ENCODE measurements at places on chromosomes 7 and 10.

GRCh38 chr7:36214608-36215456, 61.8 kb downstream of the EEPD1 start:
- DNase-seq: no peak

DNA sequence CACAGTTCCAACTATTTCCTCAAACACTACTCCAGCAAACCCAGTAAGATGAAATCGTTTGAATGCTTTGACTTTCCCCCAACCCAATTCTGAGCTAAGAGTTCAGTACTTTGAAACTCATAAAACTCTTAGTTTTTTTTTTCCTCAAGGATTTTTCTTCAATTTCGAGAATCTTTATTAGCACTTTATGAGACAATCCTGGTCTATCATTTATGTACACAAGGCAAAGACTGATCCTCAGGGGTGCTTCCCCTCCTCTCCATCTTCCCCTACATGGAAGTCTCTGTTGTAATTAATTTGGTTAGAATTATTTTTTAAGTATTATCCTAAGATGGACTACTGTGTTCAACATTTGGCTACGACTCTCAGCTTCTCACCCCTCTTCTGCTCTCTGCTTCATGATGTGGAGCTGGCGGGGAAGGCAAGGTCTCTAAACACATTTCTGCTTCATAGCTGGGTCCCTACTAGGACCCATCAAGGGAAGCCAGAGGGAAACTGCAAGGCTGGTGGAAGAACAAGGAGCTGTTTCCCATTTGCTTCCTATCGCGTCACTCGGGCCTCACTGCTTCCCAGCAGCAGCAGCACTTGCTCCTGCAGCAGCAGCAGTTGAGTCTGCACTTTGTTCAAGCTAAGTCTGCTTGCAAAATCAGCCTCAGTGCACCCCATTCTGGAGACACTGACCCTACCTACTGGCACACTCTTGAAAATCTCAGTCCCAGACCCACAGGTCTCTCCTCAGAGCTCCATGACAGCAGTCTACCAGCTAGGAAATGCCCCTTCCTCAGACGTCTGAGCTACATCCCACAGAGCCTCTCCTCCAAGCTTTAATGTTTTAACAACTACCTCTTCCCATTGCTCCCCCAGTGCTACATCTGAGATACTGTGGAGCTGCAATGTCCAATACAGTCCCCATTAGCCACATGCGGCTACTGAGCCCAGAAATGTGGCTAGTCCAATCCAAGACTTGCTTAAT, 90.0 kb downstream of the CHCHD3 start:
- DNase-seq: no peak

DNA sequence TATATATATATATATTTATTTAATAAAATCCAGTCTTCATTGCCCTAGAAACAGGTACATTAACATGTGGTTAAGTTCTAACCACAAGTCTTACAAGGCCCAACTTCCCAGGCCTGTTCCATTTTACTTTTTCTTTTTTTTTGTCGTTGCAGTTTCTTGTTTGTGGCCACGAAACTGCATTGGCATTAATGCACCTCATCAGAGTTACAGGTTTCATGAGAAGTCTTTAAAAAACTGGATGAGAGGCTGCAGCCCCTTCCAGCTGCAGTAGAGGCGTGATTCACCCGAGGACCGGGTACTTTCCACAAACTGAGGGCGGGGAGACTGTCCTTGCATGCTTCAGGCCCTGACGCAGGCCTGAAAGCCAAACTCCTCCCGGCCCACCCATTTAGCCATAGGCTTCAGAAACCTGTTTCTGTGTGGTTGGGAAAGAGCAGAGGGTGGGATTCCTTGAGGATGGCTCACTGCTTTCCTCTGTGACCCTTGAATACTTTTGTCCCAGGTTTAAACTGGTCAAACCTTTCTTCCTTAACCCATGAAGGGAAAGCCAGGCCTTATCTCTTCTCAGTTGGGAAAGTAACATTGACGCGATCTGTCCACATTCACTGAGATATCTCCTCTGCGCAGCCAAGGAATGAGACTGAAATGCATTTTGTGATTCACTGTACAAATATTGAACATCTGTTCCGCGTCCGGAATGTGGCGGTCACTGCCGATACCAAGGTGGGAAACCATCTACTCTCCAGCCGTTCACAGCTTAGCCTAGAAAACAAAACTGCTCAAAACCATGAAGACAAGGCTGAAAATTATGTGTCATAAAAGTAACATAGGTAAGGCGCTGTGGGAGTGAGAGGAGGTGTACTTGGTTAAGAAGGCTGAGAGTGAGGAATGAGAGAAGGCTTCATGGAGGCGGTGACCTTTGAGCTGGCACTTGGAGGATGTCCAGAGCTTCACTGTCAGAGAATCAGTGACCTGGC, 311.7 kb downstream of the GATA3 start:
- no peak for DNase-seq

- no peak for DNase-seq
Observed at GRCh38 chr7:76346778-76347177, 12.0 kb downstream of the YWHAG start.

- no peak for DNase-seq
Observed at GRCh38 chr7:135745703-135746312, 2.8 kb downstream of the FAM180A start.

- DNase-seq: no peak
Observed at GRCh38 chr10:117188371-117188770, 8.9 kb upstream of the KCNK18 start.

GRCh38 chr7:149718730-149719049, 54.7 kb downstream of the ZNF467 start:
- no peak for DNase-seq

- no peak for DNase-seq
Observed at GRCh38 chr10:35336084-35336831, at the start of gene CCNY. Gene CCNY, plus strand, starts transcription at chr10:35336509. Its CDS starts 545 bp downstream, at chr10:35337054.

DNA sequence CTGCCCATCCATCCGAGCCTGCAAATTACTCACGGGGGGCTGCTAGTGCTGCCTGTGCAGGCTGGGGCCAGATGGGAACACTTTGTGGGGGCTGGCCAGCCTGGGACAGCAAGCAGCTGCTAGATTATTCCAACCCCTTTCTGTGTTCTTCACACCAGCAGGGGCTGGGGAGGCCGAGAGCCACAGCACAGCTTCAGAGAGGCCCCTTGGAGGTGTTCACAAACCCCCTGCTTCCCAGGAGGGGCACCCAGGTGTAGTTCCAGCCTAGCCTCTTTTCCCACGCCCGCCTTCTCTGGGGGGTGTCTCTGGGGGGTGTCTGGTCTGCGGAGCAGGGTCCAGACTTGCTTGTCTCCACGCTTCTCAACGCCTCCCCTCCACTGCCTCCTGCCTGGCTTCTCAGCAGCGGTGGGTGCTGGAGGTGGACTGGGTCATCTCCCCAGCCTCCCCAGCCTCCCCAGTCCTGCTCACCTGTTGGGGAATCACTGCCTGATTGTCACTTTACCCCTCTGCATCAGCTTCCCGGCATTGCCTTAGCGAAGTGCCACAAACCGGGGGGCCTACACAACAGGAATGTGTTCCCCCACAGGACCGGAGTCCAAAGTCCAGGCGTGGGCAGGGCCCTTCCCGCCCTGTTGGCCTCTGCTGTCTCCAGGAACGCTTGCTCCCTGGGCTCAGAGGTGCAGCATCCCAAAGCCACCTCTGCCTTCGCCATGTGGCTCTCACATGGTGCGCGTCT, 74.0 kb upstream of the EN2 start:
- DNase-seq: no peak

- DNase-seq: peak; percentile 70
Observed at GRCh38 chr10:49350846-49351532, 44.9 kb downstream of the DRGX start.

- DNase-seq: no peak
Observed at GRCh38 chr10:30556189-30556588, 73.4 kb downstream of the LYZL2 start.

DNA sequence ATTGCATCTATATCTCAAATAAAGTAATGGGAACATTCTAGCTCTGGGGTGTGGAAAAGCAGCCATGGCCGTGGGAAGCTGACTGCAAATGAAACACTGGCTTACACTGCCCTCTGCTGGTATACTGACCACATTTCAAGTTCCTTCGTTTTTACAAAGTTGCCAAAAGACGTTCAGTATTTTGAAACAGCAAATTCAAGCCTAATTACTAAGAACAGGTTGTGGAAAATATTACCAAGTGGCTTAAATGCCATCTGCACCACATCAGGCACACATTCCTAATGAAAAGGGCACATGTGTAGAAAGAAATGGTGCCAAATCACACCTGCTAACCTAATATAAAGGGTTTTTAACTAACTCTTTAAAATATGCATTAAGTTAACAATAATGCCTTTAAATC, 83.9 kb downstream of the JAZF1 start:
- no peak for DNase-seq

GRCh38 chr7:44994877-44995554, 5.0 kb upstream of the CCM2 start:
- no peak for DNase-seq

DNA sequence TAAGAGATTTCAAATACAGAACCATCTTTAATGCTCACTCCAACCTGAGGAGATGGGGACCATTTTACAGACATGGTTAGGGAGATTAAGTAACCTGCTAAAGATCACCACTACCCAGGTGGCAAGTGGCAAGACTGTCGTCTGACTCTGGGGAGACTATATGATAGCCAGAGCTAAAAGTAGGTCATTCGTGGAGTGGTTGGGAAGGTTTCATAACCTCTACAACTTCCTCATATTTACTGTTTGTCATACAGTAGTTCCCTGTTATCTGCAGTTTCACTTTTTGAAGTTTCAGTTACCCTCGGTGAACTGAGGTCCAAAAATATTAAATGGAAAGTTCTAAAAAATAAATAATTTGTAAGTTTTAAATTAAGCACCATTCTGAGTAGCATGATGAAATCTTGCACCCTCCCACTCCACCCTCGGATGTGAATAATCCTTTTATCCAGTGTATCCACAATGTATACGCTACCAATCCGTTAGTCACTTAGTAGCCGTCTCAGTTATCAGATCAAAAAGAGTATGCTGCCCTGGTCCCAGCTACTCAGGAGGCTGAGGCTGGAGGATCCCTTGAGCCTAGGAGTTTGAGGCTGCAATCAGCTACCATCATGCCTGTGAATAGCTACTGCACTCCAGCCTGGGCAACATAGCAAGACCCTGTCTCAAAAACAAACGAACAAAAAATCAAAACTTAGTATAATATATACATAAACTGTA, 14.9 kb upstream of the LGI1 start:
- DNase-seq: no peak

DNA sequence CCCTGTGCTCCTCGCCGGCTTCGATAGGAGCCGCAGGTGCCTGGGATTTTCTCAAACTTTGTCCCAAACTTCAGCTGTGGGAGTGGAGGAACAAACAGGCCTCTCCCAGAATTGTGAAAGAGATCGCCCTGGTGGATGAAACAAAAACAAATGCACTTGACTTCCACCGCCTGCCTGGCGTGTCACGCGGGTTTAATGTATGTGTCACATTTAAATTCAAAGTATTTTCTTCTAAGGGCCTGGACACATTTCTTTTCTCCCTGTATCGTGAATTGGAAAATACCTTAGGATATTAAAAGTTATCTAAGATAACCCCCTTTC, 694 bp upstream of the WASL start:
- DNase-seq: no peak

- DNase-seq: no peak
Observed at GRCh38 chr7:47600199-47601118, 18.5 kb upstream of the TNS3 start.

DNA sequence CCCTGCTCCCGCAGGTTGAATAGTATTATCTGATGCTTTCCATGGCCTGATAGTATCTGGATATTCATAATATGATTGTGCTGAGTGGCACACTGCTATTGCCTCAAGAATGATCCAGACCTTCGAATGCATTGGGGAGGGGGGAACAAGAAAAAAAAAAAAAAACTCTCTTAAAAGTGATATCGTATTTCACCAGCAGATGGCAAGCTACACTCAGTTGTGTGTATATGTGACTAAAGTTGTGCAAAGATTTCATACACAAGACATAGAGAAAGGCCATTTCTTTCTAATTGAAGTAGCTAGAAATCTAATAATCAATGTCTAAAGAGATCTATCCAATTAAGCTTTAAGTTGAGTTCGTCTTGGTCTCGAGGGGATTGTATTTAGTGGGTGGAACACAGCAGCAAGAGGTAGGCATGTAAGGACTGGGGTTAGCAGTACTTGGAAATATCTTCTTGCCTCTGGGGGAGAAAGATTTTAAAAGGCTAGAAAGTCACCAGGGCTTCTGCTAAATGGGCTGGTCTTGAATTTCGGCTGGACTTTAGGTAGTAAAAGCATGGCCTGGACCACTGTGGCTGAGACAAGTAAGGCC, 15.3 kb downstream of the SFRP4 start:
- DNase-seq: no peak

GRCh38 chr7:36911788-36912187, 187.5 kb upstream of the AOAH start:
- DNase-seq: no peak

- no peak for DNase-seq
Observed at GRCh38 chr7:98619450-98620321, 2.6 kb downstream of the NPTX2 start.

- no peak for DNase-seq
Observed at GRCh38 chr10:8594176-8594575, 539.7 kb downstream of the GATA3 start.

DNA sequence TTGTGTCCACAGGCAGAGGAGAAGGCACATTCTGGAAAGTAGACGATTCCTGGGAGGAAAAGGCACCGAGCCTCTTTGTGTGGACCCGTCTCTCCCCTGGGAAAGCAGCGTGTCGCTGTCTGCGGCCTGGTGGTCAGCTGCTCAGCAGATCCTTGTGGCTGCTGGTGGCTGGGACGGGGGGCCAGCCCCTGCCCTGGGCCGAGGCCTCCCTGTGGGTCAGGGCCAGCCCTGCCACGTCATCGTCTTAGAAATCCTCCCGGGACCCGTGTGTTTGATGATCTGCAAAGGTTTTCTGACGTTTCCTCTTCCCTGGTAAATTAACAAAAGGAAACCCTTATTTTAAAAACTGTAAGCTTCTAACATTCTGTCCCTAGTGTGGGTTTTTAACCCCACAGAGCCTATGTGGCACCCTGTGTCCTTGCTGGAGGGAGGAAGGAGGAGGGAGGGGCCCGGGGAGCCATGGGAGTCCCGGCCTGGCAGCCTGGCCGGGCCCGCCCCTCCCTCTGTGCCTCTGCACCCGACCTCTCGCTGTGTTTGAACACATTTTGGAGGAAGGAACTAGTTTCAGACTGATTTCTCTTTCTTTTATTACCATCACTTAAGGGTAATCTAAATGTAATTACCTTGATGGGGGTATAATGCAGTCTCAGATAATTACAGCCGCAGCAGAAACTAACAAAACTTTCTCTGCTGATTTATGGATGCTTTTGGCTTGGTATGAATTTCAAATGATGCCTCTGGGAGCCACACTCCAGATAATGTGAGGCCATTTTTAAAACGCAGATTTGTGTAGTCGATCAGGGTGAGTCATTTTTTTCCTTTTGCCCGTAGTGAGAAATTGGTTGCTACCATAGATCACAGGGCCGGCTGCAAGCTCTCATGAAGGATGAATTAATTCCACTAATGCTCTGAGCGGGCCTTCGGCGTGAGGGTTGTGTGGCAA, 85.5 kb downstream of the NKX6-2 start:
- DNase-seq: no peak

All from vagina (tissue), 2 donors.